ENCODE measurements at places on chromosomes 13 and 19.
A peak's percentile ranks its signal among the peaks of the same experiment; 100 is the strongest.

DNA sequence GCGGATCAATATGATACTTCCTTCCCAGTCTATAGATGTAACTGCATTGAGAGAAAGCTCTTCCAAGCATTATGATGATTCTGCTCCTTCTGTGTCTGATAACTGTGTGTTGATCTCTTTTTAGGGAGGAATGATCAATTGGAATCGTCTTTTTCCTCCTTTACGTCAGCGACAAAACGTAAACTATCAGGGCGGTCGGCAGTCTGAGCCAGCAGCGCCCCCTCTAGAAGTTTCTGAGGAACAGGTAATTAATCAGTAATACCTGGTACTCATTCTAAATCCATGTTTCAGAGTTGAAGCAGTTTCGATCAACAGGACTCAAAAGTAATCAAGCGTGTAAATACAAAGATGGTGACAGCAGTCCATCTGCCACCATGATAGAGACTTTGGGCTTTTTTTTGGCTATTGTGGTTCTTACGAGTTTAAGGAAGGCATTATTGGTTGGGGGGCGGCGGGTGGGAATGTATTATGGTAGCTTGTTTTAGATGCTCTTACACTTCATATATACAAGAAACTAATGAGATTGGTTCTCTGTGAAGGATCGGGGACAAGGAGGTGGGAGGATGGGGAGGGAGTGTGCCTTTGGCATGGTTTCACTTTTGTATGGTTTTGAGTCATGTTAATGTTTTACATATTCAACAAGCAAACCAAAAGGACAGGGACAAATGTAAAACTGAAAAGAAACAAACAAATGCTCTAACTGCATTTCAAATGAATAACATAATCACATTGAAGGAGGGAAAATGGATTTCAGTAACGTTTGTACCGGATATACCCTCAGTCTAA, 60.7 kb upstream of the GPR183 start:
- DNase-seq: no peak

GRCh38 chr13:90331974-90332373, 1015.5 kb upstream of the MIR17HG start:
- no peak for DNase-seq

- DNase-seq: no peak
These were observed 31.3 kb upstream of the USE1 start for GRCh38 chr19:17183858-17184321.

- no peak for DNase-seq
These were observed 2.3 kb upstream of the SLC25A15 start for GRCh38 chr13:40787062-40787461.

DNA sequence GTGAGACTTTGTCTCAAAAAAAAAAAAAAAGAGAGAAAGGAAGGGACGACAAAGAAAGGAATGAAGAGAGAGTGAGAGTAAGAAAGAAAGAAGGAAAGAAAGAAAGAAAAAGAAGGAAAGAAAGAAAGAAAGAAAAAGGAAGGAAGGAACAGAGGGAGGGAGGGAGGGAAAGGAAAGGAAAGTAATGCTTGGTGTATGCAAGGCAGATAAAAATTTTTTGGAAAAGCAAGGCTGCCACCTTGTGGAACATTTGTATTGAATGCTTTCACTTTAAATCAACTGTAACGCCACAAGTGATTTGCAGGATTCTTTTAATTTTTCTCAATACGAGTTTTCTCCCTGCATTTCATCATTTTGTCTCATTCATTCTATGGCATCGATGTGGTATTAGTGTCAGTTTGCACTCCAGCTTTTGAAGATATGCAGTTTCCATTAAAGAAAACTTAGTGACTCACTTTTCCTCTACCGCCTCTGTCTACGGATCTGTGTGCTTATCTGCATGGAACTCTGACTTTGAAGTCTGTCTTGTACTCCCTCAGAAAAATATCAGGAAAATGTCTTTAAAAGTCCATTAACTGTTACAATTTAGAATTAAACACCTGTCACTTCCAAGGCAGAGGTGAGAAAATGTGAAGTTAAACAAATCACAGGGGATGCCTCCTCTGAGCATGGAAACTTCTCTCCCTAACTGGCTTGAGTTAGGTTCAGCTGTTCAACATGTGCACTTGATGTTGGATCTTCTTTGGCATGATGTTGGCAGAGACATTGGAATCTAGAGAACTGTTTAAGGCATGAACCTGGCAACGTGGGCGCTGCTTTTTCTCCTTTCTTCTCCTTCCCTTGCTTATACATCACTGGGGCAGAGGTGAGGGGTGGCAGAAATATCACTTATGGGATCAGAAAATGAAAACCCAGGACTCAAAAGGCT, 20.0 kb upstream of the ZDHHC20 start:
- peak; percentile 51 for DNase-seq

DNA sequence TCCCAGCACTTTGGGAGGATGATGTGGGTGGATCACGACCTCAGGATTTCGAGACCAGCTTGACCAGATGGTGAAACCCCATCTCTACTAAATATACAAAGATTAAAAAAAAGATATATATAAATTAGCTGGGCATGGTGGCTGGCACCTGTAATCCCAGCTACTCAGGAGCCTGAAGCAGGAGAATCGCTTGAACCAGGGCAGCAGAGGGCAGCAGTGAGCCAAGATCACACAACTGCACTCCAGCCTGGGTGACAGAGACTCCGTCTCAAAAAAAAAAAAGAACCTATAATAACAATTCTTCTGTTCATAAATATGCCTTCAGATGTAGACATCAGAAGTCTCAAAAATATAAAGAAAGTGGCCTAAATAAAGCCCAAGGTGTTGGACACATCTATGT, 7.6 kb downstream of the ZNF737 start:
- no peak for DNase-seq

DNA sequence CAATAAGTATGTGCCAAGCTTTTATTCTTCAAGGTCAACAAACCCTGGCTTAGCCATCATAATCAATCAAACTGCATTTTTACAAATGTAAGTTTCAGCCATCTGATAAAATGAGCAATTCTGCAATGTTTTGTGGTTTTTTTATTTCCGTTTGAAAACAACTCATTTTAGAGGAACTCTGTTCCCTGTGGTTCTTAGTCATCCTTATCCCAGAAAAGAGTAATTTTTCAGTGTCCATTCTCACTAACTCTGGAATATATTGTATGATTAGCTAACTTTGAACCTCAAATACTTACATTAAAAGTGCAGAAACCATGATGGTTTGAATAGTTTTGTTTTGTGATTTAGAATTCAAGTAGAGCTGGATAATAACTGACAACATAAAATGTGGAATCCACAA, 87.6 kb downstream of the IRS2 start:
- DNase-seq: no peak

GRCh38 chr19:47210689-47211316, 20.2 kb downstream of the BBC3 start:
- peak; percentile 74 for DNase-seq

- DNase-seq: no peak
These were observed 49.1 kb upstream of the UBAC2 start for GRCh38 chr13:99151516-99151915.

DNA sequence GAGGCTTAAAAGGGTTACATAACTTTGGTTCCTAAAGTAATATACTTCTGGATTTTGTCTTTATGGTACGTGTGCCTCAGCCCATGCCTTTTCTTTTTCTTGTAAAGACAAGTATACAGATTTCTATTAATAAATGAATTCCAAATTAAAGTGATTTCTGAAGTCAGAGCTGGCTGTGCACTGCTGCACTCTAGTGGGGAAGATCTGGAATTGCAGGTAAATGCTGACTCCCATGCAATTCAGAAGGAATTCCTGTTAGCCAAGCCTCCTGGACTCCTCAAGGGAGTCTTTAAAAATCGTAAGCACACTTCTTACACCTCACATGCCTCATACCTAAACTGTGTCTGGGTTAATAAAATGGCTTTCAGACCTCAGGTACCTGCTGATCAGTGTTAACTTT, 118.4 kb upstream of the SLC7A1 start:
- DNase-seq: no peak

DNA sequence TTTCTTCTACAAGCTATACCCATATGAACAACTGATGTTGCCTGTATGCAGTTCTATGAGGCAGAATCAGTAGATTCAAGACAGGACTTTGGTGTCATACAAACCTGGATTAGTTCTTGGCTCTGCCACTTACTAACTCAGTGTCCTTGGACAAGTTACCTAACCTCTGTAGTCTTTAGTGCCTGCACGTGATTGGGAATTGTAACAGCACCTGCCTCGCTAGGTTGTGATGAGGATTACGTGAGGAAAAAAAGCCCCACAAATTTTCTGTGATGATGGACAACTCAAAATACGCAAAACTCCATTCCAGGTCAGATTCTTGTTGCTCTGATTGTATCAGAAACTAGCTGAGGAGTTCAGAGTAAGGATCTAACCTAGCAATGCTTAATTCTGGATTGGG, 89.3 kb downstream of the LRCH1 start:
- no peak for DNase-seq

DNA sequence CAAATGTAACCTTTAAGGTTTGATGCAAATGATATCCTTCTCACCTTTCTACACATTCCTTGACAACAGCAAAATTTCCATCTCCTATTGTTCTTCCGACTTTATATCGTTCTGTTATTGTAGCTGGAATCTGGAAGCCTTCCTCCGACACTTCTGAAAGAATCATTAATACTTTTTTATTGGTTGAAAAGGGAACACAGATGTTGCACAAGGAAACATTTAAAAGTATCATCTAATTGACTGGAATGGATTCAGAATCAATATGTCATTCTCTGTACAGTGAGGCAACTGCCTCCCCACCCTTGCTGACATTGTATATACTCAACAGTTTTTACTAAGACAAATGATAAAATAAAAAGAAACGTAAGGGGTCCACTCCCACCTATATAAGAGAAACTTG, 295.2 kb downstream of the DCLK1 start:
- DNase-seq: no peak

- DNase-seq: no peak
These were observed 237.0 kb downstream of the LACC1 start for GRCh38 chr13:44116562-44117332.

GRCh38 chr13:111636804-111637203, 316.4 kb downstream of the TEX29 start:
- DNase-seq: no peak

GRCh38 chr19:39402346-39403300, 4.0 kb upstream of the ZFP36 start:
- DNase-seq: peak; percentile 74

DNA sequence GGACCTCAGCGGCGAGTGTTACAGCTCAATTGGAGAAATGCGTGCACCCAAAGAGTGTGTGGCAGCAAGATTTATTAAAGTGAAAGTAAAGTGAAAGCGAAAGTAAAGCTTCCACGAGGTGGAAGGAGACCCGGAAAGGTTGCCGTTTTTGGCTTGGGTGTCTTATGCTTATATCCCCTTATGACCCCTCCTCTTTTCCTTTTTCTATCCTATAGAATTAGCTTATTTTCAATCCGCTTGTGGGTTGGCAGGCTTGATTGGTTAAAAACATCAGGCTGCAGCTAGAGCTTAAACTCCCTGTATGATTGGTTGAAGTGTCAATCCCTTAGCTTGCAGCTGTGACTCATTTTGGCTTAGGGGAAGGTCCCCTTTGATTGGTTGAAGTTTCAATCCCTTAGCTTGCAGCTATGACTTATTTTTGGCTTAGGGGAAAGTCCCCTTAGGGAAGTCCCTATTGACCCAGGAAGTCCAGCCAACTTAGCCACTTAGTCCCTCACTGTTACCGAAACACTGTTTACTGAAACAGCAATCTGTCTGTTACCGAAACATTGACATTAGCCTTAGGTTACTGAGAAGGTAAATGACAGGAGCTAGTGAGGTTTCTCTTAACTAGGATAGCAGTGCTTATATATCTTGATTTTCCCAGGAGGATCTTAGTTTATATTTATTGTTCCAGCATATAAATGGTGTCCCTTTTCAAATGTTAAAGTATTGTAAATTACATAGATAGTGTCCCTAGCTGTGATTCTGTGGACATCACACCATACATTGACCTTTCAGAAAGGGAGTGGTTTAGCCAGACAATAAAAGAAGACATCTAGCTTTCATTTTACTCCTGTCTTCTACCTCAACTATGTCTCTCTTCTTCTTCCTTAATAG, 575.8 kb downstream of the DACH1 start:
- DNase-seq: peak; percentile 47

DNA sequence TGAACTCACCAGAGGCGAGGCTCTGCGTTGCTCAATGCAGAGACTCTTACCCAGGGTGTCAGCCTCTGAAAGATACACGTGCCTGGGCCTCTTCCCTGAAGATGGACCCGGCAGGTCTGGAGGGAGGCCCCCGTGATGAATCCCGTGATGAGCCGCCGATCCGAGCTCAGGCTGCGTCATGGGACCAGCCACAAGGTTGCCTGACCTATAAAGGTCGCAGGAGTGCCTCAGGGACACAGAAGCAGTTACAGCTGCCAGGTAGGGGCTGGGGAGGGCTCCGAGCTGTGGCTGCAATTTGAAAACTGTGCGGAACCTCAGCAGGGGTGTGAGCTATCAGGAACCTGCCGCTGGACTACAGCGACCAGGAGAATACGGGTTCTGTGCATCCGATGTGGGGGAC, 10.5 kb upstream of the ATP11A start:
- DNase-seq: no peak

DNA sequence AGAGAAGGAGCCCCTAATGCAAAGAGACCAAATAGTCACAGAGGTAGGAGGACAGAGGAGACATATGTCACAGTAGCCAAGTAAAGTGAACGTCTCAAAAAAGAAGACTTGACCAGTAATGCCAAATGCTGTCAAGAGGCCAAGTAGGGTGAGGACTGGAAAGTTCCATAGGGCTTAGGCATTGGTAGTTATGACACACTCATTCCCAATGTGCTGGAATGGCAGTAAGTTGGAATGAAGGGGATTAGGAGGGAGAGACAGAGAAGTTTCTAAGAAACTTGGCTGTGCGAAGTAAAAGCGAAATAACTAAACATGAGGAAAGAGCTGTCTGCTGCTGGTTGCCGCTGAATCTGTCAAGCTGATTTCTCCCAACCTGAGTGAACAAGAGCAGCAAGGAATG, 14.9 kb upstream of the FRY start:
- DNase-seq: no peak
